ENCODE measurements at places on chromosomes 16 and 17. TPM values are rescaled to one million over a fixed set of nuclear protein-coding genes. Genes with fewer than 3 reads are reported as not detected.

CCL8 gene
- 0.22 TPM for polyA plus RNA-seq

DNA sequence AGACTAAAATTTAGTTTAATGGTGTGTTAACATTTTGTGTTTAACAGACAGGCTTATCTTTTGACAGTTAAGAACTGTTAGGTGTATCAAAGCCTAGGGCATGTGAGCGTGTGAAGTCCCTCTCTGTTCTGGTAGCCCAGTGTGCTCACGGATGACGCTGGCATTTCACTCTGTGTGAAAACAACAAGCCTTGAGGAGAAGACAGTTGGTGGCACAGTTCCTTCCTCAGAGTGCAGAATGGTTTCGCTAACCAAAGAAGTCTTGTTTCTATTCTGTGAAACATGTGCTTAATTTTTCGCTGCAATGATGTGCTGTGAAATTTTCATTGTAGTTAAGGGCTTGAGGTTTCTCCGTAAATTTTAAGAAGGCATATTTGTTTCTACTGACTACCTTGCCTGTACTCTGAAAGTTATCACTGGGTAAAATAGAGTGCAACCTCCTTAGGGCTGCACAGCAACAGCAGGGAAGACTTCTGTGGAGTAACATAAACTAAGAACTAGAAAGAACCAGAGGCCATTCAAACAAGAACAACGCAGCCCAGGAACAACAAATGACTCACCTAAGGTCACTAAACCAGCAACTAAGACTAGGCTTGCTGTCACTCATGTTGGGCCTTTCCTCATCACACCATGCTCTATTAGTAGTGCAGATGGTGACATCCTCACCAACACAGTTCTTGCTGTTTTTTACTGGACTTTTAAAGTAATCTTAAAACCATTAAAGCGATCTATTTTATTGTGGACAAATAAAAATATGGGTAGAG, 33.4 kb downstream of the BRD7 start:
- DNase-seq = no peak

DNA sequence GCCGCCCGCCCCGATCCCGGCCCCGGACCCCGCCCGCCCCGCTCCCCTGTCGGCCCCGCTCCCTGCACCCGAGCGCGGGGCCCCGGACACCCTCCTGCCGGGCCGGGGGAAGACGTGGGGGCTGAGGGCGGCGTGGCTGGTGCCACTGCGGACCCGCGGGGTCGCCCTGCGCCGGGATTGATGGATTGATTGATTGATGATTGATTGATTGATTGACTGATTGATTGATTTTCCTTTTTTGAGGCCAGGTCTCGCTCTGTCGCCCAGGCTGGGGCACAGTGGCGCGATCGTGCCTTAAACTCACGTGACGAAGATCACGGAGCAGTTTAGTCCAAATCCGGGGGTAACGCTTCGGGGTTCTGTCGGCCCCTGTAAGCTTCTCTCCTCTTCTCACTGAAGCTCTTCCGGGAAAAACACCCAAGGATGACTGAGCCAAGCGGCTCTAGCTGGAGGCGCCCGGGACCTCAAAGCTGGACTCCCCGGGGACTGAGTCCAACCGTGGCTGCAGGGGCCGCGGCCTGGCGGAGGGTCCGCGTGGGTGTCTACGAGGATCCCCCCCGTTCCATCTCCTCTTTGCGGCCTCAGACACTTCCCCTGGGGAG, 40.2 kb upstream of the BHLHA9 start:
- DNase-seq = no peak

DNA sequence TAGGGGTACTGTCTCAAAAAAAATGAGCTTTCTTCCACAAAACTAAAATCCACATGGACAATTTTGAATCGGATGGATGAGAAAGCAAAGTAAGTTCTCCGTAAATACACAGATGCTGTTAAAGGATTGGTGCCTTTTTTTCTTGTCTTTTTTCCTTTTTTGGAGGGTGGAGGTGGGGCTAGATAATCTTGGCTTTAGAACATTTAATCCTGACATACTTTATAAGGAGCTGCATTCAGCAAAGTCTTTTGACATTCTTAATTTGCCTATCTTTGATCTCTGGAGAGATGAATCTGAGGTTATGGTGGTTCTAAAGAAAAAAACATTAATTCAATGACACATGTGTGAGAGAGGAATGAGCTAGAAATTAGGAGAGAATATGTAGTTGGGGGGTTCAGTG, 312.3 kb upstream of the KCNJ16 start:
- DNase-seq = no peak

- DNase-seq = no peak
These were observed 15.5 kb upstream of the NFATC3 start for GRCh38 chr16:68069511-68070248.

DNA sequence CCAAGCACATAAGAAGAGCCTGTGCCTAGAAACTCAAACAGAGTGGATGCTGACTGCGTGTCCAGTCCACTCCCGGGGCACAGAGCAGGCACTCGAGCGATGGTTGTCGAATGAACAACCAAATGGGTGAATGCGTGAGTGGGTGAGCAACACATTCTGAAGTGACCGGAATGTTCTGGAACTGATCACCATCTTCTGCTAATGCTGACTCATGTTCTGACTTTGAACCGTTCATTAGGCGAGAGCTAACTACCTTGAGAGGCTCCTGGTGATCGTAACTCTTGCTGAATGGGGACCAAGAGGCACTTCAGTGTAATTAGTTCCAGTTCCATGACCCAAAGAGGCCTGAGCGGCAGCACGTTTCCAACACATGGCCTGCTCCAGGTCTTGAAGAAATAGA, 37.9 kb downstream of the IRF8 start:
- no peak for DNase-seq

GRCh38 chr16:67672739-67673662, 6.4 kb downstream of the C16orf86 start:
- no peak for DNase-seq

All from right renal cortex interstitium (tissue), 3 donors.